ENCODE measurements at places on chromosomes 11 and 22.

GRCh38 chr22:39301926-39302325, 17.5 kb downstream of the RPL3 start:
- no peak for DNase-seq

- DNase-seq, result no peak
Measured at GRCh38 chr11:111324277-111324720, 26.0 kb downstream of the POU2AF3 start.

- DNase-seq, result no peak
Measured at GRCh38 chr11:75597636-75598035, 35.6 kb downstream of the SERPINH1 start.

GRCh38 chr11:2534134-2534956, 89.5 kb downstream of the KCNQ1 start:
- no peak for DNase-seq

DNA sequence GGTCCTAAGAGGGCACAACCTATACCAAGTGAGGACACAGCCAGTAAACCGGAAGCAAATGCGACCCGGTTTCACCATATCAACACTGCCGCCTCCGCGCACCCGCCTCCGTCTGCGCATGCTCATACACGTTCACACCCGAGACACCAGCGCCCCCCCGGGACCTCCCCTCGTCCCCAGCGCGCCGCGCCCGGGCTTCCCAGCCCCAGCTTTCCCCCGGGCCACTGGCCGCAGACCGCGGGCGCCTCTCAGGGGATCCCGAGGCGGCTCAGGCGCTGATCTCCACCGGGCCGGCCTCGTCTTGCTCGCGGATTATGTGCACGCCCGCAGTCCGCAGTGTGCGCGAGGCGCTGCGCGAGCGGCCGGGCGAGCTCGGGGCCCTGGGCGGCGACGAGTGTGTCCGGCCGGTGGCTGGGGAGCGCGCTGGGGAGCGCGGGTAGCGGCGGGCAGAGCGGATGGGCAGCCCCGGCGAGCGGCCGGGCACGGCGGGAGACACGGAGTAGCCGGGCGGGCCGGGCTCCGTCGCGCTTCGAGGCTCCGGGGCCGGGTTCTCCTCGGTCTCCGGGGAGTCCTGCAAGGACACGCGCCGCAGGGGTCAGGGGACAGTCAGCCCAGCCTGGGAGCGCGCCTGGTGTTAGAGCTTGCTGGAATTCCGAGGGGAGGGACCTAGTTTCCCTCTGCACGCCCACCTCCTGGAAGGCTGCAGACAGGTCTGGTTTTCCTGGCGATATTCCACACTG, 2.0 kb downstream of the HEPN1 start:
- DNase-seq, result peak; percentile 68

DNA sequence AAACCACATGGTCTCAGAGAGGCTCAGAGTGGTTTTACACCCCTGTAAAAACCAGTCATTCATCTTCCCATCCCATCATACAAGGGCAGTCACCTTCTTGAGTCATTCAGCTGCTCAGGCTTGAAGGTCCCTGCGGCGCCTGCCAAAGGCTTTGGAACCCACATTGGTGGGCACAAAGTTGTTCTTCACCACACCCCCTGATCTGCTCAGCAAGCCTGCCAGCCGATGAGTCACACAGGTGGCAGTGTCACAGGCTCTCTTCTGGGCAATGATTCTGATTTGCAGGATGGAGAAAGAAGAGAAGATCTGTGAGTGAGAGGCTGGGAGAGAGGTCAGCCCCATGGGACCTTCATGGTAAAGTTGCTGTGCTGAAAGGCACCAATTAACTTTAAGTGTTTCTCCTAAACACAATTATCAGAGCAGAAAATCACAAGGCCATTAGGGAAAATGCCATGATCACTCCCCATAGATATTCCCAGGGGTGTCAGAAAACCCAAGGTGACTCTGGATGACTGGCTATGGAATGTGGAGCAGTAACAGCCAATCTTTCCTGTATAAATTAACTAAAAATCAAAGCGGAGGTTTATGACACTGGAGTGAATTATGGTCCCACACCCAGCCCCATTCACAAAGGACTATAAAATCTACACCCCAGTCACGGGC, 4.4 kb downstream of the CALCA start:
- DNase-seq, result no peak

GRCh38 chr11:130070846-130071200, 1.1 kb downstream of the APLP2 start:
- no peak for DNase-seq

DNA sequence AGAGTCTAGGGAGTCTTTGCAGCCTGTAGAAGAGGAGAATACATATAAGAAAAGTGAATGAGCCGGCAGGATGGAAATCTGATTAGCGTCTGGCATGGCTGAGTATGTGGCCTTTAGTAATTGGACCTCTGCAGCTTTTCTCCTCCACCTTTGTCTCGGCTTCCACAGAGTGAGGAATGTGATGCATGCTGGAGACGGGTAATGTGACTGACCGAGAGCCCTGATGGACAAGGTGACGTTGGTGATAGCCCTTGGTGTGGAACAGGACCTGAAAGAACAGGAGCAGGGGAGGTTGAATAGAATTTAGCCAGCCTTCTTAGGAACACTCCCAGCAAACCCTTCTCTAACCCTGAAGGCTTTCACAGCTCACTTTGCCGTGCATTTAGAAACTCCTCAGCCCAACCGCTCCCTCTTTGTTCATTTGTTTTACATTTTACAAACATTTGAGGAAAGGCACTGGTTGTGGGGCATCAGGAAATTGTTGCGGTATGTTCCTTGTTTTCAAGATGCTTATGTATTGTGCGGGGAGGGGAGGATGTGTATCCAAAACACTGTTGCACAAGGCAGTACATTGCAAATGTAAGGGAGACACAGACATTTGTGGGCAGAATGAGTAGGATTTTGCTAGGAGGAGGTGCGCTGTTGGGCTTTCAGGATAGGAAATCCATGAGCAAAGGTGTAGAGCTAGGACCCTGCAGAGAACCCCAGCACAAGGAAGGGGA, 6.9 kb downstream of the GTPBP1 start:
- DNase-seq, result no peak

GRCh38 chr22:45552580-45553350, 50.1 kb downstream of the FBLN1 start:
- DNase-seq, result no peak

GRCh38 chr11:93476796-93477195, 66.4 kb downstream of the SMCO4 start:
- no peak for DNase-seq

DNA sequence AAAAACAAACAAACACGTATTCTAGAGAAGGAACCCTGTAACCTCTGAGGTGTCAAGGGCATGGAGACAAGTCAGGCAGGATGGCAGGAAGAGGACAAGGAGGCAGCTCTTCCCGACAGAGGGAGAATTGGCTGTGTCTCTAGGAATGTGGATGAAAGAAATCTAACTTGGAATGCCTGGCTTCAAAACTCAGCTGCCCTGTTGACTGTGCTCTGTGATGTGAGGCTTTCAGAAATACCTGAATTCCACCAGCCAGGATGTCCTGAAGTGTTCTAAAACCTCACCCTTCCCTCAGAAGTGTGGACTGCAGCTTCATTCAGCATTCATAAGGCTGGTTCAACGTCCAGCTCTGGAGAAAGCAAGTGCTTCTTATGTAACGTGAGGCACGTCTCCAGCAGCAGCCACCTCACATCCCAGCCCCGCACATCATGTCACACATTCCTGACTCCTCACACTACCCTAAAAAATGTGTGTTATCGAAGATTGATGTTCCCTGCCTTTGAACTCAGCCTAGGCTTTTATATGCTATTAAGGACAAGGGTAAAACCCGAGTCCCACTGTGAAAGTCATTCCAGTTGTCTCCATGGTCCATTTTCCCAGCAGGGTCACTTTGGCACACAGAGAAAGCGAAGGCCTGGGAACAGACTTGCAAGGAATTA, 398.9 kb downstream of the ETS1 start:
- no peak for DNase-seq

- no peak for DNase-seq
Measured at GRCh38 chr11:113189909-113190667, 124.3 kb upstream of the TTC12 start.

DNA sequence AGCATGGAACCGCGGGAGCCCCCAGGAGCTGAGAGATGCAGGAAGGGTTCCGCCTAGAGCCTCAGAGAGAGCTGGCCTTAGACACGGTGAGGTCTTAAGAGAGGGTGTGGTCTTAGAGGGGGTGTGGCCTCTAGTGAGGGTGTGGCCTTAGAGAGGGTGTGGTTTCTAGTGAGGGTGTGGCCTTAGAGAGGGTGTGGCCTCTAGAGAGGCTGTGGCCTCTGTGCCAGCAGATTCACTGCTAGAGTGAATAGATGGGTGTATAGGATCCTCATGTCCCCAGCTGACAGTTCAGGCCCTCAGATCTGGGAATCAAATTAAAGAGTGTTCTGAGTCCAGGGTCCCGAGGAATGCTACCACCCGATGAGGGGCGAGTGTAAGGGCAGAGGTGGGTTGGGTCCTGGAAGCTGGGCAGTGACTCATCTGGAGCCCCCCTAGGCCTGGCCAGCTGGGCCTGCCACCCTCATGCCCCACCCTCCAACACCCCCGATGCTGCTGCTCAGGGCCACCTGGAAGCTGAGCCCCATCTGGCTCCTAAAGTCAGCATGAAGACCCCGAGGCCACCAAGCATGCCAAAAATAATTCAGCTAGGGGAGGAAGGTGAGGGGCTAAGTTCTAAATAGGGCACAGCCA, 49.5 kb downstream of the IGF2 start:
- DNase-seq, result no peak

DNA sequence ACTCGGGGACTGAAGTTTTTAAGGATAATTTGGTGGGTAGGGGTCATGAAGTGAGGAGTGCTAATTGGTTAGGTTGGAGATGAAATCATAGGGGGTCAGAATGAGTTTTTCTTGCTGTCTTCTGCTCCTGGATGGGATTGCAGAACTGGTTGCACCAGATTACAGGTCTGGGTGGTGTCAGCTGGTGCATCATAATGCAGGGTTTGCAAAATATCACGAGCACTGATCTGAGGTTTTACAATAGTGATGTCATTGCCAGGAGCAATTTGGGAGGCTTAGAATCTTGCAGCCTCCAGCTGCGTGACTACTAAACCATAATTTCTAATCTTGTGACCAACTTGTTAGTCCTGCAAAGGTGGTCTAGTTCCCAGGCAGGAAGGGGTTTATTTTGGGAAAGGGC, 46.4 kb upstream of the CALCB start:
- DNase-seq, result no peak

DNA sequence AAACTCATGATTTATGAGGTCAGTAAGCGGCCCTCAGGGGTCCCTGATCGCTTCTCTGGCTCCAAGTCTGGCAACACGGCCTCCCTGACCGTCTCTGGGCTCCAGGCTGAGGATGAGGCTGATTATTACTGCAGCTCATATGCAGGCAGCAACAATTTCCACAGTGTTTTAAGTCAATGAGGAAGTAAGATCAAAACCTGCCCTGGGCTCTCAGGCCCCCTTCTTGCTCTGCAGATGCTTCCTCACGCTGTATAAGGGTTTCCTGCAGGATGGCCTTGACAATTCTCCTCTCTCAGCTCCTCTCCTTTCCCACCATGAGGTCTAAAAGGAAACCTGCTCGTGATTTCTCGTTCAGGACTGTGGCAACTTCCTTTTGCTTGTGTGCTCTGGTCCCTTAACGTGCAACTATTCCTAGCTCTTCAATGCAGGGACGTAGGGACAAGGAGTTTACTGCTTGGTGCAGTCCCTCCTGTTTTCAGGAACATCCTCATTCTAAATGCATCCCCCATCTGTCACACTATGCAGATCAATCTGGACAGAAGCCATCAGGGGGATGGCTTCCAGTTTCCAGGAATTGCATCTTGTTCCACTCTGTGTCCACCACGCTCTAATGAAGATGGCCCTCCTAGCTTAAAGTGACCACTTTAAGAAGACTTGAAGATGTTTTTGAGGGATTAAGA, 64.3 kb upstream of the IGLL5 start:
- no peak for DNase-seq

DNA sequence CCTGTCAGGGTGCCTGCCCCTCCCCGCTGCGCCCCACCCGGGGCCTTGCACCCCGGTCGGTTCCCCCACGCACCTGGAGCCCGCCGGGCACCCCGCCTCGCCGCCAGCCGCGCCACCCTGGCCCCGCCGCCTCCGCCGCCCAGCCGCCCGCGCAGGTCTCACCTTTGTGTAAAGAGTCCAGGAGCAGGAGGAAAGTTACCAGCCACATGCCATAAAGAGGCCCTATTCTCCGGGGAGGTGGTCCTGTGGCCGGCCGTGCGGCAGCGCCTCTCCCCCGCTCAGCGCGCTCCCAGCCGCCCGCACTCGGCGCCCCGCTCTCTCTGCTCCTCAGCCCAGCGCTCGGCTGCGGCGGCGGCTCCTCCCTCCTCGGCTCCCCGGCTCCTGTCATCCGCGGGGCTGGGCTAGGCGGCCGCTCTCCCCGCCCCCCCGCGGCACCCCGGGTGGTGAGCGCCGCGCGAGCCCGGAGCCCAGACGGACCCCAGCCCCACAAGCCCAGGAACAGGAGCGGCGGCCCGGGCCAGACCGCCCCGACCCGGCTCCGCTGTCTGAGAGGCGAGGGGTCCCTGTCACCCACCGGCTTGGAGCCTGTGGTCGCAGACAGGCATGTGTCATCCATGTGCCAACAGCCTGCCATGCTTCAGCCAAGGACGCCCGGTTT, at the start of gene DSCAML1:
Gene DSCAML1 (minus strand): TSS at position 345 of the 658 bp plus-strand sequence. CDS start 137 bp downstream, at position 208.
- no peak for DNase-seq

GRCh38 chr22:29328566-29329500, 13.3 kb upstream of the RASL10A start:
- DNase-seq, result no peak

Measured in stimulated activated CD4-positive, alpha-beta T cell treated with anti-CD3 and anti-CD28 coated beads, TNF-alpha, amount 100 ng/mL, for 1 hour (primary cell).